ENCODE measurements at places on chromosomes 12 and 14.

DNA sequence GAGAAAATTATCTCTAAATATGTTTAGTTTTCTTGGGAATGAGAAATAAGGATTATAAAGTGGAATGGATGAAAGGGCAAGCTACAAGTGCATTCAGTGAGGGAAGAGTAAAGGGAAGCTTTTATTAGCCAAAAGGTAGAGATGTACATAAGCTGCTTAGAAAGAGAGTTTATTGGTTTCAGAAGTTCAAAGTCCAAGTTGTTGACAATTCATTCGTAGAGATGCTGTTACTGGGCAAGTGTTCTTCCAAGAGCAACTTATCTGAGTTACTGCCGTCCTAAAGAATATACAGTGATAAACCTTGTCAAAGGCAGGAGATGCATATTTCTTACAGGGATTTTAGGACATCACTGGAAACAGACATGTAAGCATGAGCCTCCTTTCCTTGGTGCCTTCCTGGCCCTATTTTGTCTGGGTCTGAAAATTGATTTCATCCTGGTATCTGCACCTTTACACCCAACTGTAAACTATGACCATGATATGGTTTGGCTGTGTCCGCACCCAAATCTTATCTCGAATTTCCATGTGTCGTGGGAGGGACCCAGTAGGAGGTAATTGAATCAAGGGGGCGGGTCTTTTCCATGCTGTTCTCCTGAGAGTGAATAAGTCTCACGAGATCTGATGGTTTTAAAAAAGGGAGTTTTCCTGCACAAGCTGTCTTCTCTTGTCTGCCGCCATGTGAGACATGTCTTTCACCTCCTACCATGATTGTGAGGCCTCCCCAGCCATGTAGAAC lies 46.8 kb downstream of the TRMT5 start:
- DNase-seq: no peak

- no peak for DNase-seq
Observed at GRCh38 chr14:31164115-31164514, 43.5 kb downstream of the HECTD1 start.

GRCh38 chr12:16636435-16637055 lies 30.6 kb upstream of the LMO3 start:
- DNase-seq: no peak

- no peak for DNase-seq
Observed at GRCh38 chr14:92540472-92541048, 27.0 kb downstream of the RIN3 start.

GRCh38 chr14:39138440-39138839 lies 24.3 kb downstream of the GEMIN2 start:
- DNase-seq: no peak

All from stimulated activated CD4-positive, alpha-beta T cell treated with anti-CD3 and anti-CD28 coated beads, Interleukin-1b, Interleukin-23, amount 100 ng/mL, for 24 hours (primary cell).